Right ventricle myocardium inferior (tissue), 1 donor: ENCODE measurements at places on chromosomes 4 and X.

- DNase-seq = no peak
Observed at GRCh38 chr4:54322818-54323417, 93.8 kb downstream of the PDGFRA start.

DNA sequence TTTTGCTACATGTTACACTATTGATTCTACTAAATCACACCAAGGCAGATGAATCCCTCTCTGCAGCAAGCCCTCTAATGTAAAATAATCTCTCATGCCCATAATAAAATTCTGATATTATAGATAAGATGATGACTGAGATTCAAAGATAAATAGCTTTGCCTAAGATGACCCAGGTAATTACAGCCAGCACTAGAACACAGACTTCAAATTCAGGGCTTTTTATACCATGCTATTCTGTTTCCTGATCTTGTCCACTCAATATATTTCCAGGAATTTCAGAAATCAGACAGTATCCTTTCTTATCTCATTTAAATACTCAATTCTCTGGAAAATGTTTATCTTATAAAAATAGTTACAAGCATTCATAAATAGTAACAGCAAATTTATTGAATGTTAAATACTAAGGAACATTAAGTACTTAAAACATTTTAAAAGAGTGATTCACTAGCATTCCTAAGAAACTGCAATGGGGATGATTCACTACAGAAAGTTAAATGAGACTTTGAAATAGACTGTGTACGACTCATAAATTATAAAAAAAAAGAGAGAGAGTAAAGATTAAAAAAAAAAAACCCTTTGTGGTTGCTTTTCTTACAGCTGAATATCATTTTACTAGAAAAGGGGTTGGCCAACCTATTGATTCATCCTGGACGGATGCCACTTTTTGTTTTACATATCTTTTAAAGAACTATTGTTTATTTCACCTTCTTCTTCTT is 45.8 kb upstream of the IL21 start:
- no peak for DNase-seq

DNA sequence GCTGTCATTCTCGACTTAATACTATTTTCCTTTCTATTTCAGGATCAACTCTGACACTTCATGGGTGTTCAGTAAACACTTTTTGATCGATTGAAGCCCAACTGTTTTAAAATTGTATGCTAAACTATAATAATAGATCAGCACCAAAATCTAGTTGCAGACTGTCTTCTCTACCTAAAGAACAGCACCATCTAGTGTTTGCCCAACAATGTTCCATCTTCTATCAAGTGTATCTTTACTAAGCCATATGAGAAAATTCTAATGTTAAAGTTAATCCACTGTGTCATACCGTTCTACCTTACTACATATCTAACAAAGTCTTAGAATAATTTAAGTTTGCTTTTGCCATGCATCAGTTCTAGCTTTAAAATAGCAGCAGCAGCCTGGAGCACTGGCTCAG is 113.0 kb upstream of the PRDX4 start:
- no peak for DNase-seq

GRCh38 chr4:187380181-187380581 is 615.4 kb upstream of the ZFP42 start:
- DNase-seq = no peak

- no peak for DNase-seq
Observed at GRCh38 chr4:7746351-7747061, 193.2 kb downstream of the AFAP1 start.

DNA sequence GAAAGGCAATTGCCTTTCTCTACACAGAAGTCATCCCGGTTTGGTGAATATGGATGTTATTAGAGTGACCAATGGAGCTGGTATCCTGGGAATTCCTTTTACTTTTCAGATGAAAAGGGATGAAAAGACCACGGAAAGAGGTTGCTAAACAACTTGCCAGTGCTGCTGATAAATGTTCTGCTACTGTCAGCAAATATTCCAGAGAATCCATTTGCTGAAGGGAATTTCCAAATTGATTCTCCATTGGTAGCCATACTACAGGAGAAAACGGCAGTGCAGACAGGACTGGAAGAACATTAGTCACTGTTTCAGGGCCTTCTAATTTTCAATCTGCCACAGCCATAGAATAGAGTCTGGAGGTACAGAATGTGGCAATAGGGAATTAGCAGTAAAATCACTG is 451.5 kb downstream of the PCDH11X start:
- no peak for DNase-seq

DNA sequence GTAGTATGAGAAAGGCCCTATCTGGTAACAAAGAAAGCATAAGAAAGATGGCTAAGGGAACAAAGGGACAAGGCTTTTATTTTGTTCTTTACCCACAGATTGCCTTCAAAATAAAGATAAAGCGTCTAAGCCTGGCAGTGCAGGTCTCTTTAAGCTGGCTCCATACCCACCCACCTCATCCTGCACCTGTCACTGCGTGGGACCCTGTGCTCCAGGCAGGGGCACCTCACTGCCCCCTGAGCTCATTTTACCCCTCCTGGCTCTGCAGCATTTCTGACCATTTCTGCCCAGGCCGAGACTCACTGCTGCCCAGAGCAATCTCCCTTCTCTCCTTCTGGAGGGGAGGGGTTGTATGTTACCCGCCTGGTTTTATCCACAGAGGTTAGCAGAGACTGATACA is 1.7 kb upstream of the CYP4V2 start:
- no peak for DNase-seq

GRCh38 chr4:1045193-1045594 is 33.8 kb downstream of the FGFRL1 start:
- DNase-seq = peak; percentile 45

- no peak for DNase-seq
Observed at GRCh38 chr4:173590697-173591096, 60.7 kb upstream of the HAND2 start.
